Posterior vena cava (tissue), 2 donors: ENCODE measurements at places on chromosomes 16 and 17.

DNA sequence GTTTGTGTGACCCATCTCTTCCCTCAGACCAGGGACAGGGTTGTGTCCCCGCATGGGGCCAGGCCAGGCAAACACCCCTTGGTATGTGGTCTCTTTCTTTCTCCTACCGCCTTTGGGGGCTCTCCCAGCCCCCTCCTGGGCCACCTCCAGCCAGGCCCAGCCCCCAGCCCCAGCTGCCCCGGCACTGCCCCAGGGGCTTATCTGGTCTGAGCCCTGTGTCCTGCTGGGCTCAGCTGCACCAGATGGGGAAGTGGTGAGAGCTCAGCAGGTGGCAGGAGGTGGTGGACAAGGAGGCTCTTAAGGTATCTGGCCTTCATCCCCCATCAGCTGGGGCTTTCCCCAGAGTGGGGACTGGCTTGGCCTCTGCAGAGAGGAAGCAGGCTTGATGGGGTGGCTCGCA is 8.7 kb downstream of the ADAM11 start:
- DNase-seq = no peak

DNA sequence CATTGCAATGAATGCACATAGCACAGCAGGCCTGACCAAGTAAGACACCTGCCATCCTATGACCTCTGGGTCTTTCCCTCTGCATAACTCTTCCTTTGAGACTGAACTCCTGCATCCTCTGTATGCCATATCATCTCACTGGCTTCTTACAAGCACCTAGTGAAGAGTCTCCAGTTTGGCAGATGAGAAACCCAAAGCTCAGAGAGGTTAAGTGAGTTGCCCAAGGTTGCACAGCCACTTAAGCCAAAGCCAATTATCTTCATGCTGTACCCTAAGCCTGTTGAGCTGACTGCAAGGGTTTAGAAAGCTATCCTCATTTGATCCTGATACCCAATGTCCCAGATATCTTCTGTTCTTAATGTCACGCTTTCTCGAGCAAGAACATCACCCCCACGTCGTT is 35.2 kb downstream of the TMEM186 start:
- DNase-seq = no peak

GRCh38 chr17:67474081-67474661 is 97.1 kb downstream of the PITPNC1 start:
- peak; percentile 81 for DNase-seq

- DNase-seq = no peak
Measured at GRCh38 chr16:81581107-81581506, 136.5 kb downstream of the CMIP start.

DNA sequence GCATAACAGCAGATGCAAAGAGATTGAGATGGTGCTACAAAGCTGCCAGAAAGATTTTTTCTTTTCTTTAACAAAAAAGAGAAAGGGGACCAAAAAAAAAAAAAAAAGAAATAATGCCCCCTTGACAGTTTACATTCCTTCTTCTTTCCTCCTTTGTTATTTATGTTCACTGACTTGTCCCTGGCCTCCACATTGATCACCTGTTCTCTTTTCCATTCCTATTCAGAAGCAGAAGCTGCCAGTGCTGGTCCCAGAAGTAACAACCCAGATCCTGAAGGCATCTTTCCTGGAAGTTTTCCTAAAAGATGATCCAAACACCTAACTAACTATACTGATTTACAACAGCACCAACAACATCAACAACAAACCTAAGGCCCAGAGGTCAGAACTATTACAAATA is 728.1 kb downstream of the KCNJ2 start:
- DNase-seq = no peak

GRCh38 chr16:62135446-62135845 is 99.2 kb upstream of the CDH8 start:
- no peak for DNase-seq

- peak; percentile 82 for DNase-seq
Measured at GRCh38 chr17:74924250-74924948, at the start of gene OTOP2. Gene OTOP2 (plus strand): TSS chr17:74924273. CDS start chr17:74924633, 360 bp downstream.

- DNase-seq = no peak
Measured at GRCh38 chr16:14365200-14365851, 264.7 kb downstream of the PARN start.

- no peak for DNase-seq
Measured at GRCh38 chr16:54473226-54473993, 186.8 kb upstream of the IRX3 start.

- no peak for DNase-seq
Measured at GRCh38 chr17:79406316-79406715, 204.5 kb downstream of the RBFOX3 start.

- no peak for DNase-seq
Measured at GRCh38 chr16:11556945-11557720, 29.6 kb downstream of the LITAF start.

- DNase-seq = no peak
Measured at GRCh38 chr16:81821436-81822128, 42.5 kb downstream of the PLCG2 start.

- peak; percentile 97 for DNase-seq
Measured at GRCh38 chr16:9047689-9048301, 43.6 kb upstream of the HAPSTR1 start.

DNA sequence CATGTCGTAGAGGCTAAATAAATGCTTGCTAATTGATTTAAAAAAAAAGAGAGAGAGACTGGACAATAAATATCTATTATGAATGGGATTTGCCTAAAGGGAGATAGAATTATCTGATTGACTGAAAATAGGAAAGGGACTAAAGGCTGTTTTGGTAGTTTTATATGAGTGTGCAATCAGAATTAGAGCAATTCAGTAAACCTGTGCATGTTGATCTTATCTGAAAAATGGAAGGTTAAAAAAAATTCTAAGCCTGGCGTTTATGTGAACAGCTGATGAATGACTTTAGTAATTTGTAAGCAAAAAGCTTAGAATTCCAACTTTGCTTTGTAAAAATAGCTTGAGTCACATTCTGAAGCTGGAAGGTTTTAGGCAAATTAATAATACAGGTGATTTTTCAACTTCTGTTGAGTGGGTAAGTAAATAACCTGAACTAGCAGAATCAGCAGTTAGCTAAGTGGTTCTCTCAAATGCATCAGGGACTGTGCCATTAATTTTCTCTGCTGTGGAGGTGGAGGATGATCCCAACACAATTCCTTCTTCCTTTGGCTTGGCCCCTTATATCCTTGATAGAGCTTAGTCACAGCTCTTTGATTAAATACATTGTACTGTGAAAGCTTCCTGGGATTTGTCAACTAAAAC is 254.4 kb downstream of the PHKB start:
- no peak for DNase-seq

DNA sequence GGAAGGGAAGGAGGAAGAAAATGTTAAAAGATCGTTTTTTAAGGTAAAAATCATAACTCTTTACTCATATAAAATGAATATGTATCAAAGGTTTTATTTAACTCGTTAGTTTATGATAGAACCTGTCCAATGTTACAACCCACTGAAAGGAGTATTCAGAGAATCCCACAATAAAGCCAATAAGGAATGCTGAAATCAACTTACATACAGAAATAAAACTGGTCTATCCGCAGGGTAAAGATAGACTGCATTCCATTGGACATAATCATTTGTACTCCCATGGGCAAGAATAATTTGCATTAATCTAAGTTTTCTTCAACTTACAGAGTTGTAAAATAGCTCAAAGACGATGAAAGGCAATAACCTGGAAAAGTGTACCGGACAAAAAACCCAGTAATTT is 17.9 kb upstream of the BEAN1 start:
- no peak for DNase-seq
